ENCODE measurements at places on chromosomes 4 and X.

DNA sequence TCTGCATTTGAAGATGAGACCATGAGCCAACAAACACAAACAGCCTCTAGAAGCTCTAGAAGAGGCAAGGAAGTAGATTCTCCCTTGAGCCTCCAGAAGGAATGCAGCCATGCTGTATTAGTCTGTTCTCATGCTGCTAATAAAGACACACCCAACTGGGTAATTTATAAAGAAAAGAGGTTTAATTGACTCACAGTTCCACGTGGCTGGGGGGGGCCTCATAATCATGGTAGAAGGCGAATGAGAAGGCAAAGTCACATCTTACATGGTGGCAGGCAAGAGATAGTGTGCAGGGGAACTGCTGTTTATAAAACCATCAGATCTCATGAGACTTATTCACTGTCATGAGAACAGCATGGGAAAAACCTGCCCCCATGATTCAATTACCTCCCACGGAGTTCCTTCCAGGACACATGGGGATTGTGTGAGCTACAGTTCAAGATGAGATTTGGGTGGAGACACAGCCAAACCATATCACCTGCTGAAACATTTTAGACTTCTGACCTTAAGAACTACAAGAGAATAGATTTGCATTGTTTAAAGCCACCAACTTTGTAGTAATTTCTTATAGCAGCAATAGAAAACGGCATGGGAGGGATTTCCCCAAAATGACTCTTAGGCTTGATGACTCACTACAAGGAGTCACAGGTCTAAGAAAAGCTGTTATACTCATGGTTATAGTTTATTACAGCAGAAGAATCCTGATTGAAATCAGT is 284.4 kb upstream of the SFRP2 start:
- no peak for DNase-seq

GRCh38 chr4:15130441-15130840 is 128.2 kb downstream of the CPEB2 start:
- no peak for DNase-seq

- DNase-seq, result no peak
These were observed 46.7 kb downstream of the C4orf46 start for GRCh38 chr4:158624889-158625478.

- peak; percentile 55 for DNase-seq
These were observed 7.3 kb downstream of the PAK3 start for GRCh38 chrX:111103246-111103645.

GRCh38 chr4:158214856-158215255 is 4.6 kb downstream of the TMEM144 start:
- no peak for DNase-seq

DNA sequence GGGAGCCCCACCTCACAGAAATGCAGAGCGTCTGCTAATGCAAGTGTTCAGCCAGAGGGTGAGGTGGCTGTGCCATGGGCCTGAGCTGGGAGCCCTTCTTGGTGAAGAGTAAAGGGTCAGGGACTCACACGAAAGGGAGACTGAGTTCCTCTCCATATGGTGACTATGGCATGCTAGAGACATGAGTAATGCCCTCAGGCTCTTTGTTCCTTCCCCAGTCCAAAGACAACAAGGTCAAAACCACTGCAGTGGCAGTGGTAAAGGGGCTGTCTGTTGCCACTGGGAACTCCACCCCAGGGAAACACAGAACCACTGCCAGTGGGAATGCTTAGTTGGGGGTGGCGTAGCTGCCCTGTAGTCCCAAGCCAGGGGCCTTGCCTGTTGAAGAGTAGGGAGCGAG is 22.4 kb downstream of the RAB40AL start:
- DNase-seq, result no peak

DNA sequence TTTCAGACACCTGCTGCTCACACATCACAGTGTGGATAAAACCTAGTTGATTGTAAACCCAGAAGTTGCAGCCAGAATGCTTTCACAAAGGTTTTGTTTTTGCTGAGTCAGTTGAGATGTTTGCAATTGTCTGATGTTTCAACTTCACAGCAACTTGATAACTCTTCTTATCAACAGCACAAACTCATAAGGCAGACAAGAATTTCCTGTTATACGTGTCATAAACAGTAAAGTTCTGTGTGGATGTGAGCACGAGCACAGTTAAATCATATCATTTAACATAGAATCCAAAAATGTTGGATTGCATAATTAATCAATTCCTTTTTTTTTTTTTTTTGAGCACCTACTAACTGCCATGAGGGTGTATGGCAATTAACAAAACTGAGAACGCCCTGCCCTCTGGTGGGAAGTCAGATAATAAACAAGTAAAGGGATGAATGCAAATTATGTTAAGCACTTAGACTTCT is 512.2 kb downstream of the PDHA2 start:
- DNase-seq, result no peak

DNA sequence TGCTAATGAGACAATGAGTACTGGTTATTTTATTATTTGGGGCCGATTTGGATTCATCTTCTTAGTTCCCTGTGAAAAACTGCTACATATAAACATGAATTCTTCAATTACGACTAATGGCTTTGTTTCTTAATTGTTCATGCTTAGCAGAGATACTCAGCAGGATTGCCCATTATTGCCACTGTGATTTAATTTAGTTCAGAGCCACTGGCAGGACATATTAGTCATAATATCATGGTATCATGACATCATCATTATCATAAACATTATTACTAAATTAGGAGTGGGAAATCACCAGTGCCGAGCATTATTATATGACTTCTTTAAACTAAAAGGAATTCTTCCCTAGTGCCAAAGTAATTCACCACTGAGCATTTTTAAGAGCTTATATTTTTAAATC is 201.4 kb downstream of the SPOCK3 start:
- DNase-seq, result no peak

DNA sequence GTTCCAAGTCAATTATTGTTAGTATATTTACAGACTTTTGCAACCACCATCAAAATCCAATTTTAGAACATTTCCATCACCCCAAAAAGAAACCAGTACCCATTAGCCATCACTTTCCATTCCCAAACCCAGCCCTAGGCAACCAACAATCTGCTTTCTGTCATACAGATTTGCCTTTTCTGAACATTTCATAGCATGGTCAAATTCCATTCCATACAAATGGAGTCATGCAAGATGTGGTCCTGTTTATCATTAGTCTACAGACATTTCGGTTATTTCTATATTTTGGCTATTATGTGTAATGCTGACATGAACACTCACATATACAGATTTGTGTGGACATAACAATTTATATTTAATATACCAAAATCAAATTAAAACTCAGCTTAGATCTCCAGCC is 508.7 kb downstream of the ZNF674 start:
- no peak for DNase-seq

DNA sequence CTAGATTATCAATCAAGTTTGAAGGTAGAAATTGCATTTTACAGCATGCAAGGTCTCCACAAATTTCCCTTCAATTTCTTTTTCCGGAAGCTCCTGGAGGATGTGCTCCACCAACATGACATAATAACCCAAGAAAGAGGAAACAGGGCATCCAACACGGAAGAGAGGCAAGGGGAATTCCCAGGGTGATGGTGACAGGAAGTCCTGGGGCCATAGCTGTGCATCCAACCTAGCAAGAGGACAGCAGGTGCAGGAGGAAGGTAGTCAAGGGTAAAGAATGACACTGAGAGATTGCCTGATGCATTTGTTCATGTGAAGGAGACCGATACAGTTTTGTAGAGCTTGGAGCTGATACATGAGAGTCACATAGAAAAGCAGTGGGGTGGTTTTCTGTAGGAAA is 115.7 kb upstream of the LSM6 start:
- DNase-seq, result no peak

DNA sequence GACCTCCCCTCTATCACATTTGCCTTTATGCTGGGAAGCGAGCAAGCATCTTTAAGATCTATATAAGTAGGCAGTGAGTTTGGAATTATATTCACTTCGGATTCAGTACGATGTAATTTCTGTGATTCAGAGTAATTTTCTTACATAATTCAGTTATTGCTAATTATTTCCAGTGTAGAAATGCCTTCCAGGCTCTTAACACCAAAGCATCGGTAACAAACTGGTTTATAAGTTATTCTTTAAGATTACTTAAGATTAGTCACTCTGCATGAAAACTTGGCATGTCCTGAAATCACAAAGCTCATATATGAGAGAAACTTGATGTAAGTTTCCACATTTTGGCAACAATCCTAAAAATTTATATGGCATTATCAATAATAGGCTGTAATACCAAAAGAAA is 120.8 kb downstream of the ADAMTS3 start:
- no peak for DNase-seq

DNA sequence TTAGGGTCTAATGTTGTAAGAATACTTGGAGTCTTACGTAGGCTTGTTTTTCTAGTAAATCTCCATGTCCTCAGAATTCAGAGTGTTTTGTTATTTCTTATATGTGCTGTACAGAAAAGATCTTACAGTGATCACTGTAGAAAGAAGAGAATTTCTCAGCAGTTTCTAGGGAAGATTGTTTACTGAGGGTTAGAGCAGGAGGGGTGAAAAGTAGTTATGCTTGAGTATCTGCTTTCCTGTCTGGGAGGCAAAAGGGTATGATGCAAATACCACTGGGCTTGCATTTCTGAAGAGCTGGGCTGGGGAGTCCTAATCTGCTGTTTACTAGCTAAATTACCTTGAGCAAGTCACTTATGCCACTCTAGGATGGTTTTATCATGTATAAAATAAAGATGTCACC is 78.2 kb downstream of the BEND4 start:
- no peak for DNase-seq

- DNase-seq, result no peak
These were observed 100.7 kb downstream of the SPRY1 start for GRCh38 chr4:123497340-123497739.

DNA sequence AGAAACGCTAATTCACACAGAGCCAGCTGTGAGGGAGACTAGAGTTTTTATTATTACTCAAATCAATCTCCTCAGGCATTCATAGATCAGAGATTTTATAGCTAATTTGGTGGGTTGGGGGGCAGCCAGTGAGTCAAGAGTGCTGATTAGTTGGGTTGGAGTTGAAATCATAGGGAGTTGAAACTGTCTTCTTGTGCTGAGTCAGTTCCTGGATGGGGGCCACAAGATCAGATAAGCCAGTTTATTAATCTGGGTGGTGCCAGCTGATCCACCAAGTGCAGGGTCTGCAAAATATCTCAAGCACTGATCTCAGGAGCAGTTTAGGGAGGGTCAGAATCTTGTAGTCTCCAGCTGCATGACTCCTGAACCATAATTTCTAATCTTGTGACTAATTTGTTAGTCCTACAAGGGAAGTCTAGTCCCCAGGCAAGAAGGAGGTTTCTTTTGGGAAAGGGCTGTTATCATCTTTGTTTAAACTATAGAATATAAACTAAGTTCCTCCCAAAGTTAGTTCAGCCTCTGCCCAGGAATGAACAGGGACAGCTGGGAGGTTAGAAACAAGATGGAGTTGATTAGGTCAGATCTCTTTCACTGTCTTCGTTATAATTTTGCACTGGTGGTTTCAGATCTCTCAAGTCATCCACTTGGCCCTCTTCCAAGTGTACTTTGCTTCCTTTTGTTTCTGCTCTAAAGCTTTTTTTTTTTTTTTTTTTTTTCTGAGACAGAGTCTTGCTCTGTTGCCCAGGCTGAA is 5.4 kb upstream of the NAA11 start:
- no peak for DNase-seq

- no peak for DNase-seq
These were observed 89.3 kb upstream of the MAML3 start for GRCh38 chr4:140243278-140243753.

GRCh38 chrX:107600366-107600765 is 27.9 kb upstream of the PRPS1 start:
- DNase-seq, result no peak

- DNase-seq, result no peak
These were observed 22.5 kb downstream of the CCNG2 start for GRCh38 chr4:77179519-77179918.

GRCh38 chr4:183264614-183265013 is 55.5 kb downstream of the CLDN22 start:
- DNase-seq, result no peak

DNA sequence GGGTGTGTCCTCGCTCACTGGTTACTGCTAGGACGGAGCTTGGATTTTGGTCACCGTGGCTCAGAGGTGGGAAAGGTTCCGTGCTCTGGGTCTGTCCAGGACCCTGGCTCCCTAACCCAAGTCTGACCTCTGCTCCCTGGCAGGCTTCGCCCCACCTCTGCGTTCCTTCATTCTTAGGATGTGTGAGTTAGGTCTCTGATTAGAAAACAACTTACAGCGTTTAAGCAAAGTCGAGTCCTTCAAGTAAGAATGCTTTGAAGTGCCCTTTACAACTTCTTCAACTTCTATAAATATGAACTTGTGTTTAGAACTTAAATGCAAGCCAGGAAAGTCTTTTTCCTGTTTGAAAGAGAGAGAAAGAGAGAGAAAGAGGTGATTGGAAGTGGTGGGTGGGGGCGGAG is 891 bp downstream of the TLR2 start:
- DNase-seq, result no peak

- no peak for DNase-seq
These were observed 37.6 kb downstream of the ZBTB49 start for GRCh38 chr4:4327652-4328121.

DNA sequence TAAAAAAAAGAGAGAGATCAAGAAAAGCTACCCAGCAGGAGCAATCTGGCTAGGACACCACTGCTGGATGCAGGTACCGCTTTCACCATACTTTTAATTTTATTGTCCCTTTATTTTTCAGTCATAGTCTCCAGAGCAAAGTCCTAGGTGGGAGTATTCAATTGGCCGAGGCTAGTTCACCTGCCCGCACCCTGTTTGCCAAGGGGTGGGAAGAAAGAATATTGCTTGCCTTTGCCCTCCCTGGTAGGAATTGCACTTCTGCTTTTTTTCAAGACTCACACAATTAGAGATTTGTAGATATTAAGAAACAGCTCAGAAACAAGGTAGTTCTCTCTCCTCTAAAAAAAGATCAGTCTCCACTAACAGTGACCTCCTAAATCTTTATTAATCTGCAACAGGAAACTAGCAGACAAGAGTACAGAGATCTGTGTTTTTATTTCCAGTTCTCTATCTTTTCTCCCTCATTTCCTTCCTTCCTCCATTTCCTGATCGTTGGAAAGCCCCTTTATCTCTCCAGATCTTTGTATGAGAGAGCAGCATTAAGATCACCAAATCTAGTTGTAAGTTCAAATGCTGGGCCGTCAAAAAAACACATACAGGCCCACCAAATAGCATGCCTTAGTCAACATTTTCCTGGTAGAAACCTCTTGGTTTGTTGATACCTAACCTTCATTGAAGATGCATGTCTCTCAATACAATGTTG is 9.4 kb upstream of the RPGR start:
- no peak for DNase-seq

DNA sequence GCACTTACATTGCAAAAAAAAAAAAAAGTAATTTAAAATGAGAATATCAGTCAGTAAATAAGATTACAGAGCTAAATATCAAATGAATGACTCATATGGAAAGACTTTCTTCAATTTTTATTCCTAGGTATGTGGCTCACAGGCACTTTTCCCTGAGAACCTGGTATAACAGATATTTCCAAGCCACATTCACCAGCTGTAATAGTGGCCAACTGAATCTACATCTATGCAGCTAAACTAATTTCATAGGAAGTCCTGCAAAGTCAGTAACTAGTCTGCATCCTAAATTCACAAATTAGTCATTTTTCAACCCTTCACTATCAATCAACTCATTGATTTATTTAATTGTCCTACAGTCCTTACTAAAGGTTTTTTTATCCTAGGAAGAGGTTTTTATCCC is 5.6 kb downstream of the PDE5A start:
- no peak for DNase-seq

Data from ovary (tissue), 10 donors.